ENCODE measurements at places on chromosomes 3 and 15.

DNA sequence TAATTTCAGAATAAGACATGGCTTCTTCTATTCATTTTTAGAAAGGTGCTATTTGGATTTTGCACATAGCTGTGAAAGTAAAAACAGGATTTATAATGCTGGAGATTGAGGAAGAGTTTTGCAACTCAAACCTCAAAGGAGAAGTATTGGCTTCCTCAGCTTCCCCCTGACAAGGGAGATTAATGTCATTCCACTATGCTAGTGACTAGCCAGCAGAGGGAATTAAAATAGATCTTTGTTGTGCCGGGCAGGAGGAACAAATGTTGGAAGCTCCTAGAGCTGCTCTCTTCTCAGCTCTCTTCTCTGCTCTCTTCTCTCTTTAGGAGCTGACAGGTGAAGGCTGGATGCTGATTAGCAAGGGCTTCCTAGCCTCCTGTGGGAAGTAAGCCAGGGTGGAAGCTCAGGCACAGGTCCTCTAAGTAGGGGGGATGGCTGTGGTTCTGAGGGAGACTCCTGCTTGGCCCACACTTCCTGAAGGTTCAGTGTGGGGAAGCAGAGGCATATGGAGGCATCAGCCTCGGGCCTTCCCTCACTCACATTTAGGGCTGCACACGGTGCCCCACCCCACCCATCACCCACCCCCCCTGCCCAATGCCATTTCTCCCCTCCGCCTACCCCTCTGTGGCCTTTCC is 29.6 kb downstream of the CX3CR1 start:
- peak; percentile 20 for DNase-seq

DNA sequence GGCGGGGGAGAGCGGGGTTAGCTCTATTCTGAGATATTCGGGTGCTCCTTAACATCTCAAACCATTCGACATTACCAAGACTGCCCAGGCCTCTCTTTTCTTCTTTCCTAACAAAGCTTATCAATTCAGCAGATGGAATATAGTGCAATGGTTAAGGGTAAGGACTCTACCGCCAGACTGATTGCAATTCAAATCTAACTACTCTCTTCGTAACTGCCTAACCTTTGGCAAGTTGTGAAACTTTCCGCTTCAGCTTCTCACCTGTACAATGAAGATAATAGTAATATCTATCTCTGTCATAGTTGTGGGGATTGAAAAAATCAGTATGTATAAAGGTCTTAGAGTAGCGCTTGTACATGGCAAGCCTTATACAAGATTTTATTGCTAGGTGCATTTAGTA is 972 bp downstream of the UBA5 start:
- DNase-seq, result no peak

- no peak for DNase-seq
Observed at GRCh38 chr3:14852717-14853116, 34.0 kb downstream of the FGD5 start.

DNA sequence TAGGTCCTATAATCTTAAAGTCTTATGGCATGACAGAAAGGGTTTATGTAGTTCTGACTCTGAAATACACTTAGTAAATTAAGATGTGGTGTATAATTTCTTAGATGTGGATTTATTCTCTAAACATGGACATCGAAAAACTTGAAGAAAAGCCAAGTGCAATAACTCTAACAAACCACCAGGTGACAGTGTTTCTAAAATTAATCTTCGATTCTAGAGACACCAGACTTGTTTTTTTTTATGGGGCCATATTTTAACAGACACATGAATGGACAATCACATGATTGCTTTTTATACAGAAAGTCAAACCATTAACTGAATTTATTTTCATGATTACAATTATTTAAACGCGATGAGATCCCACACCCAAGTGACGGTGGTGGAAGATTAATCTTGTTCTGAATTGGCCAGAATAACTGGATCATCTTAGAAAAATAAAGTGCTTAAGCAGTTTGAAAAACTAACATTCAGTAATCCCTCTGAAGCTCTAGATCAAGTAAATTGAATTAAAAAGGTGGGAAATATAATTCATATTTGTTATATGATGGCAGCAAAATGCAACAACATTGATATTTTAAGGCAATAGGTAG is 305.1 kb downstream of the LSAMP start:
- no peak for DNase-seq

DNA sequence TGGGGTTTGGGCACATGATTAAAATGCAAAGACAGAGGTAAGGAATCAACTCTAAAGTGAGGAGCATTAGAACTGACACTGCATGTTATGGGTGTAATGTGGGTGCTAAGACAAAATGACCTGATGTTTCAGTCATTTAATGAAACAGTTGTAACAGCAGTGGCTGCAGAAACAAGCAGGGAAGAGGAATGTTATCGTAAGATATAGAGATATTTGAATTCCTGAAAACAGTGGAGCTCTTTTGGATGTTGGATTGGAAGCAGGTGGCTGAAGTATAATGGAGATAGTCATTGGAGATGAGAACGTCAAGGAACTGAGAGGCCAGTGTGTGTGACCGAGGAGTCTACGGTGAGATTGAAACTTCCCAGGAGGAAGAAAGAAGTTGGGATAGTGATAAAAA is 1065.2 kb downstream of the ZPLD1 start:
- no peak for DNase-seq

DNA sequence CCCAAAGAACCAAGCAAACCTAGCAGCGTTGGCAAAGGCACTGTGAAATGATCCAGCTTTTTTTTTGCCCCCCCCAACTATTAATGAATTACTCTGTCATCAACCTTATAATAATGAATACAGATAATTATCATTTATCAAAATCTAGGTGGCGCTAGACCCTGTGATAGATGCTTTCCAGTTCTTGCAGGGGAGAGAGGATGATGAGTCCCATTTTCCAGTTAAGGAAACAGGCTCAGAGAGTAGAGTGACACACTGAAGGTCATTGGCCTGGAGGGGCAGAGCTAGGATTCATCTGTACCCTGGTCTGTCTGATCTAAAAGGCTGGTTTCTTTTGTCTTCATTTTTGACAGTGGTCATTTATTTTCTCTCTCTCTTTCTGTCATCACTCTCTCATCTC is 5.0 kb downstream of the ACOX2 start:
- no peak for DNase-seq

GRCh38 chr3:98564282-98565005 is 29.0 kb downstream of the CPOX start:
- DNase-seq, result no peak

- DNase-seq, result no peak
Observed at GRCh38 chr3:141680620-141681389, 57.3 kb upstream of the RNF7 start.

DNA sequence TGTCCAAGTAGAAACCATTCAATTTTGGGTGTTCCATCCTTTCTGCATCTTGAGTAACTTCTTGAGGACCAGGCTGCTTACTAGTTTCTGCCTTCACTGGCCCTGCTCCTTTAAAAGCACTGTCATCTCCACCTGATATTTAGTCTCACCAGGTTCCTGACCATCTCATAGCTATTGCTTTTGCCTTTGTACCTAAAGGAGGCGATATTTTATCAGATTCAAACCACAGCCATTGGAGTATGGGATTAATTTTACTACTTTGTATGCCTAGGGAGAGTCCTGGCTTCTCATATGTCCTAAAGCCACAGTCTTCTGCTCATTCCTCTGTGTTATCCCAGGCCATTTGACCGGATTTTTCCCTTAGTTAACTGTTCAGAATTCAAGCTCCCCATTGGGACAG is 51.8 kb upstream of the RFX7 start:
- DNase-seq, result no peak

DNA sequence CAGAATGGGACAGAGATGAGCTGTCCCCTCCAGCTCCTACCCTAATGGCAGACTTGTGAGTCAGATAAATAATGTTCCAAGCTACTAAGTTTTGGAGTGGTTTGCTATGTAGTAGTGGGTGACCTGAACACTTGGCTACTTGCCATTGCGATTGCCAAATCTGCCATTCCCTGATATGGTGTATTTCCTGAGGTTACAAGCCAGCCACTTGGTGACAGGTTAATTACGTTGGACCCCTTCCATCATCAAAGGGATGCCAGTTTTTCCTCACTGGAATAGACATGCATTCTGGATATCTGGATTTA is 33.6 kb downstream of the MORF4L1 start:
- no peak for DNase-seq

DNA sequence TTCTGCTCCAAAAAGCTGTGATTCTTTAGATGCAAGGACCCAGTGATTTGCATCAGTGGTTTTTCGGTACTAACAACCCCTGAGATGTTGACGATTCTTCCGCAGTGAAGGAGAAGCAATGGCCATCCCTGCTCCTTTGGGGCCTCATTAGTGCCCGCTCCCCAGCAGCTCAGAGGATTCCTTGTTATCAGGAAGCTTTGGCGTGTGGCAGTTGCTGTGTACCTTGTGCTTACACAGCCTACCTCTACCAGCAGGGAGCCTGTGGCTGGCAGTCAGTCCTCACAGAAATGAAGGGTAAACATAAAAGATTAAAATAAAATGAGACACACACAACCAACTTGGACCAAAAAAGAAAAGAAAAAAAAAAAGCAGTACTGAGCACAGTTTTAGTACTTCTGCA is 55.2 kb downstream of the CNTN3 start:
- no peak for DNase-seq

DNA sequence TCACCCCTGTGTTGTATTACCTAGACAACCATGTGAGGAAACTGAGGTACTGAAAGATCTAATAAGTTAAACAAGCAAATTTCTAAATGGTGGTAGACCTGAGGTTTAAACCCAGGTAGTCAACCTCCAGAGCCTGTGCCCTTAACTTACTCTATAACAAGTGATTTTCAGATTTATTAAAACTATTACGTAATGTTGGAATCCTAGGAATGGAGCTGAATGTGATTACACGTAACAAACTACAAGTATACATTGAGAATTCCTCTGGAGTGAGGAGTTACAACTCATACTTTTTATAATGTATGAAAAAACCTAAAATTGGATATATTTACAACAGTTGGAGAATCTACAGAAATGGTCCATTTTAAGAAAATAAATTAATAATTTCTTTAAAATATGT is 18.0 kb downstream of the FAM98B start:
- DNase-seq, result no peak
